Stimulated activated naive CD4-positive, alpha-beta T cell treated with Interleukin-2 at 50 U/mL for 16 hours (primary cell): ENCODE measurements at places on chromosomes 6 and 20.

- no peak for DNase-seq
These were observed 149.9 kb upstream of the BEND6 start for GRCh38 chr6:56804996-56805395.

GRCh38 chr6:17662585-17662984 is 44.1 kb downstream of the NUP153 start:
- DNase-seq, result no peak

GRCh38 chr6:134106702-134107101 is 54.3 kb upstream of the SLC2A12 start:
- DNase-seq, result no peak

DNA sequence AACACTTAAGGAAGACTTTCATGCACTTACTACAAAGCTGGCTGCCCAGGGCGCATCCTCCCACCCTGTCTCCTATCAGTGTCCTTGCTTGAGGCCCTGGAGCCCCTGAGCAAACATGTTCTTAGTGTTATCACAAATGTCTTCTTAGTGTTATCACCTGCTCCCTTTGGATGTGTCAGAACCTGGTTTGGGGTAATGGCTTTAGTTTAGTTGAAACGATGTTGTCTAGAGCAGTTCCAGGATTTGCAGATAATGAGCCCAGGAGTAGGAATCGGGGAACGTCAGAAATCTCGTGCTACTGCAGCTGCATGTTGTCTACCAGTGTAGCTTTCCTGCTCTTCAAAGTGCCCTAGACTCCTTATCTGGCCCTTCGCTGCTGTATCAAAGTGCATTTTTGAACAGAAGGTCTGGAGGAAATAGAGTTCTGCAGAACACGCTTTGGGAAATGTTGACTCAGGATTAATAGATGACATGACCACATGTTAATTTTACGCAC is 69.6 kb downstream of the PHACTR2 start:
- DNase-seq, result no peak

GRCh38 chr6:126170978-126171382 is 168.9 kb upstream of the CENPW start:
- no peak for DNase-seq

GRCh38 chr20:64168381-64169090 is 4.3 kb downstream of the MYT1 start:
- DNase-seq, result no peak

DNA sequence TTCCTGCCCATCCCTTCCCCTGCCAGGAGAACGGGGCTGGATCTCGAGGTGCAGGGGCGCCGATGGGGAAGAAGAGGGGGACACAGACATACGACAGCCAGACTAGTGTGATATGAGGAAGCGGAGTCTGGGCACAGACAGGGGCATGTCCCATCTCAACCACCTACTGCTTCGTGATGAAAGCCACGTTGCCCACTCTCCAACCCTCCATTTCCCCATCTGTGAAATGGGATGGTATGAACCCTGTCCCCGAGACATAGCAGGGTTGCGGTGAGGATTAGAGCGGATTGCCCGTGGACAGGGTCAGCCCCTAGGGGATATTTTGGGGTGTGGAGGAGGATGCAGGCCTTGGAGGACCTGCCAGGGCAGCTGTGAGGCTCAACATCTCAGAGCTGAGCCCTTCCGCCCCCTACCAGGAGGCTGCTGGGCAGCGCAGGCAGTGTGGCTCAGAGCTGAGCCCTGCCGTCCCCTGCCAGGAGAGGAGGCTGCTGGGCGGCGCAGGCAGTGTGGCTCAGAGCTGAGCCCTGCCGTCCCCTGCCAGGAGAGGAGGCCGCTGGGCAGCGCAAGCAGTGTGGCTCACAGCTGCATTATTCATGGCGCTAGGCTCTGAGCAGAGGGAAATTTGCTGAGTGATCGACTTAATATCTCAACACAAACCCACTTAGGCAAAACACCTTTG is 71.7 kb downstream of the GRM4 start:
- no peak for DNase-seq
